ENCODE measurements at places on chromosomes 13 and 19.

- no peak for DNase-seq
Measured at GRCh38 chr13:93621051-93621450, 394.4 kb downstream of the GPC6 start.

- DNase-seq: no peak
Measured at GRCh38 chr13:36526897-36527296, 94.6 kb downstream of the CCNA1 start.

- no peak for DNase-seq
Measured at GRCh38 chr19:44260695-44261446, 1.2 kb downstream of the ZNF233 start.

DNA sequence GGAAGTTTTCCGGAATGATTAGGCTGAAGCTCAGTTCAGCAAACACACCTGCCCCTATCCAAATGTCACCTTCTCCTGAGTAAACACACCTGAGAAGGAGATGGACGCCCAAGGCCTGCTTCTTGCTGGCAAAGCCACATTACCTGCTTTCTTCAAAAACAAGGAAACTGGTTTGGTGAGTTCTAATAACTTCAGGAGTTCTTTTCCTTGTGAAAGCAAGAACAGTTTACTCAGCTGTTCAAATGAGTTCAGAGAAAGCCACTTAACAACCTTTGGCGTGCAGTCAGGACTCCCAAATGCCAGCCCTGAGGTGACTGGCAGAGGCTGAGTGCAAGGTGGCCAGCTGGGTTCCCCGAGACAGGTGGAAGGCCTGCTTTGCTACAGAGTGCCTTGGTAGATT is 160.5 kb downstream of the STK24 start:
- no peak for DNase-seq

DNA sequence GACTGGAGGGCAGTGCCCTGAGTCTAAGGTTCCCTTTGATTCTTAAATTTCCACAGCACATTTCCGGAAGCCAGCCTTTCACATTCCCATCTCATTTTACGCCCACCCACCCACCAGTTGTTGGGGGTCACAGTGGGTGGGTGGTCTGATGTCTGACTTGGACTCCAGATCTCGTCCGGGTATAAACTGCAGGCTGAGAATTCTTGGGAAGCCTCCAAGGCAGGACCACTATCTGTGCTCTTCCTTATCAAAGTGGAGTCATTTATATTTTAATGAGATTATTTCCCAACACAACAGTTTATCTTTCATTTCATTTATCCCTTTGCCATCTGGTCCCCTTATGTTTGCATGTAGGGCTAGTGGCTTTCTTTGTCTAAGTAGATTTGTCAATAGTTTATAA is 3.6 kb upstream of the FAM124A start:
- no peak for DNase-seq

GRCh38 chr19:40450664-40451063 is 6.5 kb upstream of the SERTAD3 start:
- no peak for DNase-seq

DNA sequence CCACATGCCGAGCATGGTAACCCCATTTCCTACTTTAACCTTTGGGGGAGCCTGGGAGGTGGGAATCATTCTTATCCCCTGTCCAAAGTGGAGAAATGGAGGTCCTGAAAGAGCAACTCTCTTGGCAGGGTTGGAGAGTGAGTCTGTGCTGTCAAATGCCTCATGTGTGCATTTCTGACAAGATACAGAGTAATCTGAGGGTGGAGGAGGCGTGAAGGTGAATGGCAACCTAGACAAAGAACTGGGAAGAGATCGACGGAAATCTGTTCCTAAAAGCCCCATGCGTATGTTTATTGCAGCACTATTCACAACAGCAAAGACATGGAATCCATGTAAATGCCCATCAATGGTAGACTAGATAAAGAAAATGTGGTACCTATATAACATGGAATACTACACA is 63.8 kb upstream of the USP29 start:
- no peak for DNase-seq

- DNase-seq: no peak
Measured at GRCh38 chr13:114090476-114090875, 41.9 kb downstream of the RASA3 start.

DNA sequence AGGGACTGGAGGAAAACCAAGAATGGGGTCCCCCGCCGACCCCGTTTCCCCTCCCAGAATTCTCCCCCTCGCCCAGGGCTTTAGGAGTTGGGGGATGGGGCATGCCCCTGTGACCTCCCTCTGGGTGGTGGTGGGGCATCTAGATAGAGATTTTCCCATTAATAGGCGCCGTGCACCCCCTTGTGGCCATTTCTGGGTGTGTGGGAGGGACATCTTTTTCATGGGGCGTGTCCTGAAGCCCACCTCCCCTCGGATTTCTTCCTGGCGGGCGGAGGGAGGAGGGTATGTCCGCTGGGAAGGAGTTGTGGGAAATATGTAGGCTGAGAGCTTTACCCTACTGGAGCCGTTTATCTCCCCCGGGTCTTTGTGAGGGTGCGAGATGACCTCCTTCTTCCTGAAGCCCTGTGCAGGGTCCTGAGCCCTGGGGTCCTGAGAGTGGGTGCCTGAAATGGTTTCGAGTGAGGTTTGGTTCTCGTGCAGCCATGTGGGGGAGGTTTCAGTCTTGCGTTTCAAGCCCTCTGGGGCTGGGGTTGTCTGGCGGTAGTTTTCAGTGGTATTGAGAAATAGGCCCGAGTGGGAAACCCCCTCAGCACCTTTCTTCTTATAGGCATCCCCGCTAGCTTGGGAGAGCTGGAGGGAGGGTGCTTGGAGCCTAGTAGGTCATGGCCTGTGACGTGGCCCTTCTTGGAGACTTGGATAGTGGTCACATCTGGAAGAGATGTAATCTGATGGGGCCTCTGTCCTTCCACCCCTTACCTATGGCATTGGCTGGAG is 1.0 kb downstream of the PRMT1 start:
- peak; percentile 85 for DNase-seq

GRCh38 chr19:28526038-28526437 is 686.9 kb downstream of the UQCRFS1 start:
- no peak for DNase-seq

- no peak for DNase-seq
Measured at GRCh38 chr13:107200491-107200890, 632.6 kb upstream of the ARGLU1 start.
